ENCODE measurements at places on chromosomes 11 and 22. TPM values are rescaled to one million over a fixed set of nuclear protein-coding genes. Genes with fewer than 3 reads are reported as not detected.

GRCh38 chr22:19656541-19657251 is 57.6 kb upstream of the SEPTIN5 start:
- no peak for DNase-seq
- no peaks in the 10 kb centered on the region for H3K36me3 ChIP-seq
- H3K27ac ChIP-seq: no peak overlapping the region

The PATE4 gene
- not detected for polyA plus RNA-seq

The PANX3 gene
- polyA plus RNA-seq: 0.22 TPM

DNA sequence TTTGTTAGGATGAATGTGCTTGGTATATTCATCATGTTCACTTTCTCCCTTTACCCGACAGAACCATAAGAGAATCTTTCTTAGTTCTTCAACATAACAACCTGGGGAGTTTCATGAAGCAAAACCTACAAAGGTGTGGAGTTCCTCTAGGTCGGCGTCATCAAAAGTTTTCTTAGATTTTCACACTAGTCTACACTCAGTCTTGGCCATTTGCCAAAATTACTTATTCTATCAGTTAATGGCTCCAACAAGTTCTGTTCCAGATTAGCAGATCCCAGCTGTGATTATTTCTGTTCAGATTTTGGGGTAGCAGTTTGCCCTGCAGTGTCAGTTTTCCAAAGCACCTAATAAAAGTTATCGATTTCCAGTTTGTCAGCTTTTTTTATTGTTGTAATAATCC is 935.8 kb upstream of the RAG2 start:
- H3K4me1 ChIP-seq: no peaks in the 10 kb centered on the region
- no peaks in the 10 kb centered on the region for H3K36me3 ChIP-seq
- no peak overlapping the region for H3K4me3 ChIP-seq
- H3K27me3 ChIP-seq: no peaks in the 10 kb centered on the region
- no peak for DNase-seq

DNA sequence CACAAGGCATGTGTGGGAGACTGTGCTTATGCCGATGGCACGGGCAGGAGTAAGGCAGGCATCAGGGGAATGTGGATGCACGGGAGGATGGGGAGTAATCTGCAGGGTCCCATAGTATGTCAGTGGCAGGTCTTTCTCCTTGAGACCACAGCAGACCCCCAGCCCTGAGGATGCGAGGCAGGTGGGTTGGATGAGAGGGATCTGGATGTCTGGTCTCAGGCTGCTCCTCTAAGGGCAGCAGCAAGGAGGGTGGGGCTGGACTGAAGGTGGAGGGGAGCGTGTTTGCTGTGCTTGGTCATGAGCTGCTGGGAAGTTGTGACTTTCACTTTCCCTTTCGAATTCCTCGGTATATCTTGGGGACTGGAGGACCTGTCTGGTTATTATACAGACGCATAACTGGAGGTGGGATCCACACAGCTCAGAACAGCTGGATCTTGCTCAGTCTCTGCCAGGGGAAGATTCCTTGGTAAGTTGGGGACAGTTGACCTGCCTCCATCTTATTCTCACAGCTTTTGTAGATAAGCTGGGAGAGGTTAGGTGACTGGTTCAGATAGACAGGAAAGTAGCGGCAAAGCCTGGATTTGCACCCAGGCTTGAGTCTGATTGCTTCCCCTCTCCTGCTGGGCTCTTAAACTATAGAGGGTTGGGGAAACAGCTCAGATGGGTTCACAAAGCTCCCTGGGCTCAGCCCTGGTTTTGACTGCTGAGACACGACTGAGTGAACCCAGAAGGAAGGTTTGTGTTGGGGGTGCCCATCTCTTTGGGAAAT is at the start of gene APOL1:
Gene APOL1, plus strand, starts transcription at position 380 of the 769 bp plus-strand sequence. CDS start 1,823 bp downstream, outside the sequence.
- peak within 1 kb of the TSS; percentile 61 for H3K27ac ChIP-seq
- peaks cover 8% of the 10 kb centered on the region for H3K36me3 ChIP-seq
- peaks cover 22% of the 10 kb centered on the region for H3K4me1 ChIP-seq
- H3K27me3 ChIP-seq: no peaks in the 10 kb centered on the region
- peak; percentile 30 for DNase-seq

DNA sequence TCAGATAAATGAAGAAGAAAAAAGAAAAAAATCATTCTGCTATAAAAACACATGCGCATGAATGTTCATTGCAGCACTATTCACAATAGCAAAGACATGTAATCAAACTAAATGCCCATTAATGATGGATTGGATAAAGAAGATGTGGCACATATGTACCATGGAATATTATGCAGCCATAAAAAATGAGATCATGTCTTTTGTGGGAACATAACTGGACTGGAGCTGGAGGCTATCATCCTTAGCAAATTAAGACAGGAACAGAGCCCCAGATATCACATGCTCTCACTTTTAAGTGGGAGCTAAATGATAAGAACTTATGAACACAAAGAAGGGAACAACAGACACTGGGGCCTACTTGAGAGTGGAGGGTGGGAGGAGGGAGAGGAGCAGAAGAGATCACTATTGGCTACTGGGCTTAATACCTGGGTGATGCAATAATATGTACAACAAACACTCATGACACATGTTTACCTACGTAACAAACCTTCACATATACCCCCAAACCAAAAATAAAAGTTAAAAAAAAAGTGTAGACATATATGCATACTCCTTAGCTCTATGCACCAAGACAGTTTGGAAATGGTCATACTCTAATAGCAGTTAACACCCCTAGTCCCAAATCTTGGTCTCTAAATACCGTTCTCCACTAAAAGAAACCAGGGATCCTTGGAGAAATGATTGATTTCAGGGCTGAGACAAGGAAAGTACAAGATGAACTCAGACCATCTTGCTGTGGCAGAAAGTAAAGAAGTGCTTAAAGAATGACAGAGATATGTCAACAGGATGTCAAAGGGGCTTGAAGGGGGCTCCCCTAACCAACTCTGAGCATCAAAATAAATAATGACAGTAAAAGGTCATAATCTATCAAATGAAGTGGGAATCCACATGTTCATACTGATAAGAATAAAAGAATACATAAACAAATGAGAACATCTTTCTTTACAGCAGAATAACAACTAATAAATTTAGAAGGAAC is 17.1 kb upstream of the DDX6 start:
- no peak for DNase-seq
- no peaks in the 10 kb centered on the region for H3K36me3 ChIP-seq
- peaks cover 14% of the 10 kb centered on the region for H3K27me3 ChIP-seq
- no peak overlapping the region for H3K4me3 ChIP-seq
- no peaks in the 10 kb centered on the region for H3K4me1 ChIP-seq
- H3K27ac ChIP-seq: no peak overlapping the region

The WBP2NL gene
- polyA plus RNA-seq: not detected

The RAD9A gene
- 39.7 TPM for polyA plus RNA-seq

GRCh38 chr11:12727563-12728211 is 53.5 kb downstream of the TEAD1 start:
- DNase-seq: no peak
- H3K27ac ChIP-seq: no peak overlapping the region
- no peaks in the 10 kb centered on the region for H3K27me3 ChIP-seq
- no peaks in the 10 kb centered on the region for H3K36me3 ChIP-seq
- H3K4me1 ChIP-seq: peaks cover 20% of the 10 kb centered on the region

DNA sequence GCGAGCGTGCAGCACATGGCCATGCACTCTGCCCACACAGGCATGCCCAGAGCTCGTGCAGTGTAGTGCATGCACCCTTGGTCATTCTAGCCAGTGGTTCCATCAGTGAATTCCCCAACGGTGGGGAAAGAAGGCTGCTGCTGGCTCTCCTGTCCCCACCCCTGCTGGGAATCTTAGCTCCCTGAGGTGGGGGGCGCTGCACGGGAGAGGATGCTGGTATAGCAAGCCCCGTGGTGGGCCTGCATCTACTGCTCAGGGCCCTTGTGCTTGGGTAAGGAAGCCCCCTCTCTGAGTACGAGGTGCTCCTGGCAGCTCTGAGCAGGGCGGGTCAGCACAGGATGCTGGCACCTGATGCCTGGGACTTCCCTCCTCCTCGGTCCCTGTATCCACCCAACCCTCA is 18.5 kb upstream of the BAIAP2L2 start:
- peaks cover 37% of the 10 kb centered on the region for H3K4me1 ChIP-seq
- no peaks in the 10 kb centered on the region for H3K27me3 ChIP-seq
- H3K27ac ChIP-seq: no peak overlapping the region
- no peak for DNase-seq

GRCh38 chr22:36152088-36152487 is 8.5 kb downstream of the APOL3 start:
- no peak overlapping the region for H3K4me3 ChIP-seq
- DNase-seq: no peak
- no peaks in the 10 kb centered on the region for H3K36me3 ChIP-seq
- H3K27me3 ChIP-seq: no peaks in the 10 kb centered on the region
- H3K27ac ChIP-seq: no peak overlapping the region
- peaks cover 11% of the 10 kb centered on the region for H3K4me1 ChIP-seq

DNA sequence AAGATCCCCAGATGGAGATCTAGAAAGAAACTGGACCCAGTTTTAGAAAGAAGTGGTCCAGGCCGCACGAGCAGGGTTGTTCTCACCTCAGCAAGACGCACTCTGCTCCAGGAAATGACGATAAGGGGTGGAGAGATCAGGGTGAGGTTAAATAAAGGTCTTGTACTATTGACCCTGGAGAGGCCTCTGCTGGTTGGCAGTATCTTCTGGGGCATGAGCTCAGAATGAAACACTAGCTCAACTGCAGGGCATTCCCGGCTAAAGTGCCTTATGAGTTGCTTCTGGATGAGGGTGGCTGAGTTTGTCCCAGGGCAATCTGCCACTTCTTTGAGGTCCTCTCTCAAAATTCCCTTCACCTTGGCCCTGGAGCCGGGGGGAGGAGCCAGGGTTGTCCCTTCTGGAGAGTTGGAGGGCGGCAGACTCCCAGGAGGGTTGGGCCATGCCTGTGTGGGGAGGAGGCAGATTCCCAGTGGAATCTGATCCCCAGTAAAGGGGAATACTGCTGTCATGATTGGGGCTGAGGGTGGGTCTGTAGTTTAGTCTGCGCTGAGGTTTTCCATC is 10.9 kb downstream of the USP2 start:
- no peaks in the 10 kb centered on the region for H3K27me3 ChIP-seq
- peak overlapping the region; percentile 7 for H3K27ac ChIP-seq
- H3K4me3 ChIP-seq: no peak overlapping the region
- H3K36me3 ChIP-seq: peaks cover 18% of the 10 kb centered on the region
- H3K4me1 ChIP-seq: peaks cover 63% of the 10 kb centered on the region
- peak; percentile 54 for DNase-seq

DNA sequence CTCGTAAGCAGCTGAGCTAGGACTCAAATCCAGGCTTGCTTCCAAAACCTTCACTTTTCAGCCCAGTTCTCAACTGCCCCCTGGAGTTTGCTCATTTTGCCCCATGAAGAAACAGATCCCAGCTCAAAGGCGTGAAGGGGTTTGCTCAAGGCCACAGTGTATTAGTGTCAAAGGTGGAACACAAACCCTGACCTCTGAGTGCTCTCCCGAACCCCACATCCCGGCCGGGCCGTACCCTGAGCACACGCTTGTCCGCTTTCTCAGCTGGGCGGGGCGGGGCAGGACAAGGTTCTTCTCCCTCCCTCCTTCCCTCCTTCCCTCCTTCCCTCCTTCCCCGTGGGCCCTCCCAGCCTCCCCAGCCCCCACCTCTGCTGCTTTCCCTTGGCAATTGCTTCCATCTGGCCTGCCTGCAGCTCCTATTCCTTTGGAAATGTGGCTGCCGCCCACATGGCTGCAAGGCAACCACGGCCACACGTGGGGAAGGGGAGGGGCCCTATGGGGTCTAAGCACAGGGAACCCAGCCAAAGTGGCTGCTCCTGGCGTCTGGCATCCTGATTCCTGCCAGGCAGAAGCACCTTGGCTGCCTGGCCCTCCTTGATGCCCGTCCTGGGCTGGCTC is 4.1 kb downstream of the ST3GAL4 start:
- no peaks in the 10 kb centered on the region for H3K27me3 ChIP-seq
- H3K4me3 ChIP-seq: no peak overlapping the region
- peaks cover 42% of the 10 kb centered on the region for H3K4me1 ChIP-seq
- H3K27ac ChIP-seq: no peak overlapping the region
- H3K36me3 ChIP-seq: no peaks in the 10 kb centered on the region

DNA sequence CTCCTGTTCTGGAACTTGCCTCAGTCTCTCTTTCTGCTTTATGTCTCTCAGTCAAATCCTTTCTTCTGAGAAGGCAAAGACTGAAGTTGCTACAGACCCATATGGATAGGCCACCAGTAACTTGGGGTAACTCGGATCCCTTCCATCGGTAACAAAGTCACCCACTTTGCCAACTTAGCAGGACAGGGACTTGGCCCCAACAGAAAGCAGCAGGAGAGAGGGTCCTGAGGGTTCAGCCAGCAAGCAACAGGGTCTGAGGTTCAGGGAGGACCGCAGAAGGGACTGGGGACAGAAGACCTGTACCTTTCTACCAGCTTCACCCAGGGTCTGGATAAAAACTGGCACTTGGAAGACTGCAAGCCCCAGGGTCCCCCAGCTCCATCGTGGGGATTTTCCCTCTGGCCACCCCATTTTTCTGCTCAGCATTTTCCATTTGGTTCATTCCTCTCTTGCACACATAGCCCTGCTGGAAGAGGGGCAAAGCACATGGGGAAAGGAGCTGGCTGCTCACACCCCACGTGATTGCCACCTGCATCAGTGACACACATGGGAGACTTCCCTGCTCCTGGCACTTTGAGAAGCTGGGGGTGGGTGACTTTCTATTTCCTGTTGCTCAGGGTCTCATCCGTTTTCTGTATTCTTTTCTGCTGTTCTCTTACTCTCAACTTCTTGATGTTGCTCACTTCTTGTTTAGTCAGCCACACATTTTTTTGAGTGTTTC is 34.6 kb upstream of the GNAZ start:
- H3K4me1 ChIP-seq: 0 out of 3 replicates have a peak, but pooled peaks cover 2% of the 10 kb centered on the region
- H3K27ac ChIP-seq: no peak overlapping the region
- peaks cover 24% of the 10 kb centered on the region for H3K27me3 ChIP-seq
- no peak overlapping the region for H3K4me3 ChIP-seq

GRCh38 chr11:11010624-11011127 is 152.8 kb upstream of the ZBED5 start:
- H3K27ac ChIP-seq: no peak overlapping the region
- DNase-seq: peak; percentile 26
- H3K4me3 ChIP-seq: no peak overlapping the region
- peaks cover 5% of the 10 kb centered on the region for H3K27me3 ChIP-seq
- H3K4me1 ChIP-seq: no peaks in the 10 kb centered on the region

The TNNT3 gene
- polyA plus RNA-seq: not detected

All from K562 (cell line).